Stimulated activated CD8-positive, alpha-beta memory T cell treated with anti-CD3 and anti-CD28 coated beads, Interleukin-7, amount 100 ng/mL, for 4 hours (primary cell): ENCODE measurements at places on chromosomes 1 and 21.

- DNase-seq, result peak; percentile 55
These were observed 60.3 kb downstream of the GALNT2 start for GRCh38 chr1:230127105-230128054.

GRCh38 chr1:10338047-10338446 lies 60.8 kb upstream of the PGD start:
- no peak for DNase-seq

DNA sequence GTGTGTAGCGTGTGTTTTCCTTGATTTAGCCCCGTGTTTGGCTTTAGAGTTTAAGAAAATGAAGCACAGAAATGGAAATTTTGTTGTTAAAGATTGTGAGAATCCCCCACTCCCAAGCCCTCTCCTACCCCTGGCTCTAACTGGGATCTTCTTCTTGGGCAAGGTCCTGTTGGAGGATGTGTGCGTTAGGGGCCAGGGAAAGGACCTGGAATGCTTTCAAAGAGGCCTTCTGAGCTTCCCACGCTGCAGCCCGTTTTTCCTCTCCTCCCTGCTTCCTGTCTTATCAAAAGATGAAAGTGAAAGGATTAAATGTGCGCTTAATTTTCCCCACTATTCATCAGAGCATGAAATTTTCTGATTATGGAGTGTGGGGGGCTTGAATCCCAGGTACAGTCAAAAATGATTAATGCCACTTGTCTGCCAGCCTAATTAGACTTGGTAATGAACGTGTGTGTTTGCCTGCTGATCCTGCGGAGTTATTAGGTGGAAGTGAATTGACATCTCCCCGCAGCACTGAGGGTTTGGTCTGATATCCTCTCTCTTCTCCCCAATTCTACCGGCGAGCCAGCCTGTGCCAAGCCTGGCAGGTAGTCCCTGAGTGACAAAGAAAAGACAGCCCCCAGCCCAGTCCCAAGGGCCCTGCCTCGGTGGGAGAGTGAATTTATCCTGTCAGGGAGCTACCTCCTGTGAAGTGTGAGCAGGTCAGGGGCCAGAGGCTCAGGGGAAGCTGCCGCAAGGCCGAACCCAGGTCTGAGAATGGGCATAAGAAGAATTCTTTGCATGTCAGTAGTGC lies 4.9 kb downstream of the RASSF5 start:
- no peak for DNase-seq

GRCh38 chr1:2475571-2475970 lies 518 bp upstream of the PLCH2 start:
- DNase-seq, result no peak

GRCh38 chr1:184745929-184746638 lies 8.6 kb downstream of the EDEM3 start:
- DNase-seq, result no peak

GRCh38 chr1:161099090-161099802 lies 1.1 kb downstream of the KLHDC9 start:
- no peak for DNase-seq

DNA sequence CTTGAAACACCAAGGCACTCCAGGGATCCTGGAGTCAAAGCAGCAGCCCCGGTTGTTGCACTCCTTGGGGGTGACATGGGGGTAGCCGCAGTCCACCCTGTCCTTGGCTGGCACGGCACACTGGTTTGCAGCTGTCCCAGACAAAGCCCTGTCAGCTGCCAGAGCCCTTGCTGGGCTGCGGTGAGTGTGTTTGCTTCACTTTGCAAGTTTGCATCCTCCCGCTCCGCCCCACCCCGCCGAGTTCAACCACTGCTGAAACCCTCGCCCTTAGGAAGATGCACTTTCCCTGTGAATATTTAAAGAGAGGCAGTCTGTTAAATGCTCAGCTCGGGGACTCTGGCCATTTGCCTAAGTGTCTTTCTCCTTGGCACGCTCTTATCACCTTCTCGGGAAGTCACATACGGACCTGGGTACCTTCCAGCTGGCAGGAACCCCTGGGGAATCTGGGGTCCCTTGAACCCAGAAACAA lies 1.7 kb downstream of the TFF3 start:
- no peak for DNase-seq

DNA sequence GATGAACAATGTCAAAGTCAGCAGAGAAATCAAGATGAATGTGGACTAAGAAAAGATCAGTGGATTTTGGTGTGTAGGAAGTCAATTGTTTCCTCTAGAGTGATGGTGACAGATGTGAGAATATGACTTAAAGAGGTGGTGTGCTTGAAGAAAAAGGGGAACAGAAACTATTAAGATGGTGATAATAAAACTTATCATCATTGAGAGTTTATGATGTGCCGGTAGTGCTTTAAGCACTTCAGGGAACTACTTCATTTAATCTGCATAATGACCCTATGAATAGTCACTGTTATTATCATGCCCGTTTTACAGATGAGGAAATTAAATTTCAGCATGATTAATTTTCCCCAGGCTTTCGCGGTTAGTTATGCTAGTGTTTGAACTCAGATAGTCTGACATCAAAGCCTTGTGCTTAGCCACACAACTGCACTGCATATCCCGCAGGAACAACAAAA lies 246.9 kb upstream of the LRRC7 start:
- DNase-seq, result no peak

DNA sequence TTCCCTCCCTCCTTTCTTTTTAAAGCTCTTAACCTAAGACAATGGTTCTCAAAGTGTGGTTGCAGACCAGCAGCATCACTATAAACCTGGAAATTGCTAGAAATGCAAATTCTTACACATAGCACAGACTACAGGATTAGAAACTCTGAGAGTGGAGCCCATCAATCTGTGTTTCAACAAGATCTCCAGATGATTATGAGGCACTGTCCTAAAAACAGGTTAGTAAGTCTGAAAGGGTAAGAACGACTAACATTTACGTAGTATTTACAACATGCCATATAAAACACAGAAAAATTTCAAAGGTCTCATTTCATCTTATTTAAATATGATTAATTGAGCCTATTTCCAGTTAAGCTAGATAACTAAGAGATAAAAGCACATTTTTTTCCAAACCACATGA lies 138.8 kb downstream of the COP1 start:
- DNase-seq, result no peak

DNA sequence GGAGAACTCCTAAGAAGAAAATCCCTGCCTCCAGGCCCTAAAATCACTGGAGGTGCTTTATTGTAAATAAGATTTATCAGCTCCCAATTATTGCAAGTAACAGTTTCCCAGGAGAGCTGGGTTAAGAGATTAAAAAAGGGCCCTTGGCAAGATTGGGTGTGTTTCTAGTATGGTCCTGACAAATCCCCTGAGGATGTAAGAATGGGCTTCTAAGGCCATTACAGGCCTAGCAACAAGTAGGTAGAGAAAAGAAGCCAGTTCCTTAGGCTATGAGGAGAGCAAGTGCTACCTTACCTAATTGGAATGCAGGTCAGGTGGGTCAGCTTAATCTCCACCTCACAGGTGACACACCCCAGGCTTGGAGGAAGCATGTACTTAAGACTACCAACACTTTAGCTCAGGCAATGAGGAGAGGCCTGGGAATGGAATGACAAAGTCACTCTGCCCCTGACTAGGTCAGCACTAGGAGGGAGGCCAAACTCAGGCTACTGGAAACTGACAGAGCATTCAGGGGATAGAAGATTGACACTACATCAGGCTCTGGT lies 6.8 kb upstream of the OTUD7B start:
- no peak for DNase-seq

GRCh38 chr1:114691061-114691460 lies 4.3 kb downstream of the AMPD1 start:
- DNase-seq, result no peak

DNA sequence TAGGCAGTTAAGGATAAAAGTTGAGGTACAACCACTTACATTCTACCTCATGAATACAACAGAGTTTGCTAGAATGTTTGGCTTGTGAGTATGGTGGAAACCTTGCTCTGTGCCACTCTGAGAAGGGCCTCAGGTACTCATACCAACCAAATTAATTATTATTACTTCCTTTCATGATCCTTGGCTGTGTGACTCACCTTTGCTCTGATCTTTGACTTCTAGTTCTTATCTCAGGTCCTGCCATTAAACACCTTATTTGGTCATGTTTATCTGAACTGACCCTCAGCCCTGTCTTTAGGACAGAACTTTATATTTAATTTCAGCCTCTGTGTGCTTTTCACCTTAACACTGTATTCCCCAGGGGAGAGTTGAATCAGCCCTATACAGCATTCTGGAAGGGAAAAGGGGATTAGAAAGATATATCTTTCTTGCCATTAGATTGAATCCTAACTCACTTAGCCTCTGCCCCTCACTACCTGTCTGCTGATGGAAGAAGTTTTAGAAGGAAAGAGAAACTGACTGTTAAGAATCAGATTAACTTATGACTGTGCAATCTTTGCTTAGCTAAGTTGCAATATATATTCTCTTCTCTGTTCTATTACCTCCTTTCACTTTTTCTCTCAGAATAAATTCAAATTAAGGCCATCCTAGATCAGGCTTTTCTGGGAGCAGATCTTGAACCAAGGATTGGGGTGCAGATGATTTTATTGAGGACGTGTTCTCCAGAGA lies 260.4 kb upstream of the DPYD start:
- no peak for DNase-seq

DNA sequence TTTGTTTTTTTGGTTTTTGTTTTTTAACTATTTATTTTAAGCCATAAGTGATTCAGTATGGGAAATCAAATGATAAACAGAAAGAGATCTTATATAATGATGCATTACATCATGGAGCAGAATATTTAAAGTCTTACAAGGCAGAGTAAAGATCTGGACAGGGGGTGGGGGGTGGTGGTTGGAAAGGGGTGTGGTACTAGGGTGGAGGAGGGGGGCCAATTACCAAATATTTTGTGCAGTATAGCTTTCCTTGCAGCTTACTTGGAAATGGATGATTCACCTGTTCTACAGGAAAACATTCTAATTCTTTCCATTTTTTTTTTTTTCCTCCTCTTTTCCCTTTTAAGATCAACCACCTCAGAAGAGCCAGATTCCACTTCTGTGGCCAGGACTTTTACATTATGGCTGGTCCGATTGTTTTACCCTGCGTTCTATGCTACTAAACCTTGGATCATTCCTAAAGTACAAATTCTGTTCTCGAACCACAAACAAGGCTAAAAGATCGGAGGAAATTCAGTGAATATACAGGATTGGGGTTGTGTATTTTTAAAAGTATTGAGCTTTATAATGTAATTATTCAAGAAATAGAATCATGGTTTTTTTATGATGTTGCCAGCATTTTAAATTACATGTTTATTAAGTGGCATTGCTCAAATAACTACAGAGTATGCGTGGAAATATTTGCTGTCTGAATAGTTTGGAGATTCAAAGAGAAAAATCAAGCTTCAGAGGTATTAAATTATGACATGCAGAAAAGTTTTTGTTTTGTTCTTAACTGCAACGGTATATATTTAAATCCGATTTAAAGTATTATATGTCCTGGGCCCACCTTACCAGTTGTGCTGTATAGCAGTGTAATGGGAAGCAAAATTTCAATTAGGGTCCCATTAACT lies 859.5 kb downstream of the USP25 start:
- DNase-seq, result no peak

DNA sequence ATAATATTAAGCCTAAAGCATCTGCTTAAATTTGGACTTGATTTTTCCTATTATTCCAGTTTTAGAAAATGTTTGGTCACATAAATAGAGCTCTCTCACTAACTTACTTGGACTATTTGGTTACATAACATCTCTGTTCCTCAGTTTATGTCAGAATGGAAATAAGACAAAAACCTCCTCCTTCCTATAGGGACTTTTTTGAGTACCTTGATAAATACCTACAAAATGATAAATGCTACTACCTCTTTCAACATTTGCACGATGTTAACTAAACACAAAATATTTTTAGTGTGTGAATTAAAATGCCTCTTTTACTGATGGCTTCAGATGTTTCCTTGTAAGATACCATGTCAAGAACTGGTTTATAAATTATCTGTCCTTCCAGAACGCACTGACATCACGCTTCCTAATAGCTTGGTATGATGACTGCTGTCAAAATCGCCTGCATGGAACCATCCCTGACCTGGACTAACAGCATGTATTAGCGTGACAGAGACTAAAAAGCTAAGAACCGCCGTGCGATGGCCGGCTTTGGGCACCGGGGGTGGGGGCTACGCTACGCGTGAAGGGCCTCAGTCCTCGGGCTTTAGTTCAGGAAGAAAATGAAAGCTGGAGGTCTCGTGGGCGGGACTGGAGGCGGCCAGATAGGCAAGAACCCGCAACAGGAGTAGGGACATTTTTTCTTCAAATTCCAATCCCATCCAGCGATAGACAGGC lies 133.2 kb upstream of the BARHL2 start:
- no peak for DNase-seq

DNA sequence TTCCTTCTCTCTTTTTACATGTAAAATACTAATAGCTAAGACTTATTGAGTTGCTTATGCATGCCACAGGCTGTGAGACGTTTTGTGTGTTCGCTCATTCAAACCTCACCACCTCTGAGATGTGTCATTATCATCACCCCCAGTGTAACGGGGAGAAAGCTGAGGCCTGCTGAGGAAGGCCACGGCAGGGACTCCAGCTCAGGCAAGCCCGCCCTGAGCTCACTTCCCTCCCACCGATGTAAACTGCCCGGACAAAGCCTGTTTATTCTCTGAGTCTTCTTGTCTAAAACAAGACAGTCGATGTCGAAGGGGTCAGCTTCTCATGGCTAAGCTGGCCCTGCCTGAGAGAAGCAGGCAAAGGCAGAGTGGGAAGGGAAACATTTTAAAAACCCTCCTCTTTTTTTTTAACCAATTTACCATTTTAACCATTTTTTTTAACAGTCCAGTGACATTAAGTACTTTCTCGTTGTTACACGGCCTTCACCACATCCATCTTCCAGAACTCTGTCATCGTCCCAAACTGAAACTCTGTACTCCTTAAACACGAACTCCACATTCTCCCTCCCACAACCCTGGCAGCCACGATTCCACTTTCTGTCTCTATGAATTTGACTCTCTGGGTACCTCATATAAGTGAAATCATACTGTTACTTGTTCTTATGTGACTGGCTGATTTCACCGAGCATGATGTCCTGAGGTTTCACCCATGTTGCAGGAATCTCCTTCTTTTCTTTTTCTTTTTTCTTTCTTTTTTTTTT lies 204.8 kb upstream of the GALNT2 start:
- DNase-seq, result no peak

DNA sequence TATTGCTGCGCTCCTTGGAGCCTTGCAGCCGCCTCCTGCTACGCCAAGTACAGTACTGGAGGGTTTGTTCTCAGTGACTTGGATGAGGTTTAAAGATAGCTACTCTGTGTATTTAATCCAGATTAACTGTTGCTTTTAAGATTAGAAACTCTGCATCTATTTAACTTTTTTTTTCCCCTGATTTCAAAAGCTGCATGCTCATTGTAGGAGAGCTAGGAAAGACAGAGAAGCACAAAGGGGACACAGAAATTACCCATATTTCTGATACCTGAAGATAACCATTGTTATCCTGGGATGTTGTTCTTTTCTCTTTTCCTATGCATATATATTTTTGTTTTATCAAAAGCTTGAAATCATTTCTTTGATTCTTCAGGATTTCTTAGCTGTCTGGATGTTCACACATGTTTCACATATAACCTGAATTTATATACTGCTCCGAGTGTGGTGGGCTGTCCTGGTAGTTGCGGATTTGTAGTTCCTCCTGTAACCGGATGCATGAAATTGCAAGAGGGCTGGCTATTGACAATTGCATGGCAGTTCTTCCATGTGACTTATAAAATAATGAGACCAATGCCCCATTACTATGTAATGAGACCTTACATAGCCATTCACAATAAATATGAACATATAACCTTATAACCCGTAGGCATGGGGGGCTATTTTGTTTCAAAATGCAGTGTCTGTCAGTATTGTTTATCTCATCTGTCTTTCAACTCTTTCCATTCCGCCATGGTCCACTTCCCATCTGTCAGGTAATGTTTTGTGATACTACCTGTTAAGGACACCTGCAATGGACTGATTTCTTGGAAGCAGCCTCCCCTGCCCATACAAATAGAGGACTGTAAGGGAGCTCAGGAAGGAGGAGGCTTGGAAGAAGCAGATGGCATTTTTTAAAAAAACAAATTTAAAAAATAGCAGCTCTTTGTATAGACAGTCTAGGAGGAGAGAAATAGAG lies 1.4 kb downstream of the RAVER2 start:
- no peak for DNase-seq
